ENCODE measurements at places on chromosomes 16 and 17.

- DNase-seq: no peak
Measured at GRCh38 chr16:23902748-23903414, 67.1 kb downstream of the PRKCB start.

GRCh38 chr16:66428682-66429251 lies 1.7 kb downstream of the BEAN1 start:
- no peak for DNase-seq

GRCh38 chr16:85123891-85124635 lies 11.8 kb upstream of the CIBAR2 start:
- no peak for DNase-seq

DNA sequence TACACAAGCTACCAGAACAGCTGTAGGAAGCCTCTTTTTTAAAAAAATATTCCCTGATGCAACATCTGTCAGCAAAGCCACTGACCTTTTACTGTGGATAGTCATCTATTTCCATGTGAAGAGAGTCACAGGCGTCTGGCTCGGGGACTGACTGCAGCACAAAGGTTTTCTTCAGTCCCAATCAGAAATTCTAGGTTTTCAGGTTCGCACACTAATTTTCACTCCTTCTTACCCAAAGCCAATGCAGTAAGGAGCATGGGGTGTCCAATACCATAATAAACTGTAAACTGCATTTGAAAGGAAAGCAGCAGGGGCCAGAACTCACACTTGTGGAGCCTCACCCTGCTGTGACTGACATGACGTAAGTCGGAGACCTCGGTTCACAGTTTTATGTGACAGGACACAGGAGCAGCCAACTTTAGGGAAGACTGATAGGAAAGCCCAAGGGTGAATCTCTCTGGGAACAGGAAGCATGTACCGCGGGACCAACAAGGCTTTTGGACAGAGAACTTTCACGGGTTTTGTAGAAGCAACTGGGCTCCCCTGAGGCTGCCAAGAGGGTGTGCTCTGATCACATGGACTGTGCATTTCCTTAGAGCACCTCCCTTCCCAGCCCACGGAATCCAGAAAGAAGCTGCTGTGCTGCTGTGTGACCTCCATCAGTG lies 9.1 kb upstream of the TMEM100 start:
- DNase-seq: no peak

- DNase-seq: no peak
Measured at GRCh38 chr17:49316258-49316570, 45.8 kb downstream of the ZNF652 start.

GRCh38 chr16:78987666-78988065 lies 612.9 kb downstream of the MAF start:
- DNase-seq: no peak

- DNase-seq: no peak
Measured at GRCh38 chr16:78445818-78446217, 346.4 kb downstream of the WWOX start.

DNA sequence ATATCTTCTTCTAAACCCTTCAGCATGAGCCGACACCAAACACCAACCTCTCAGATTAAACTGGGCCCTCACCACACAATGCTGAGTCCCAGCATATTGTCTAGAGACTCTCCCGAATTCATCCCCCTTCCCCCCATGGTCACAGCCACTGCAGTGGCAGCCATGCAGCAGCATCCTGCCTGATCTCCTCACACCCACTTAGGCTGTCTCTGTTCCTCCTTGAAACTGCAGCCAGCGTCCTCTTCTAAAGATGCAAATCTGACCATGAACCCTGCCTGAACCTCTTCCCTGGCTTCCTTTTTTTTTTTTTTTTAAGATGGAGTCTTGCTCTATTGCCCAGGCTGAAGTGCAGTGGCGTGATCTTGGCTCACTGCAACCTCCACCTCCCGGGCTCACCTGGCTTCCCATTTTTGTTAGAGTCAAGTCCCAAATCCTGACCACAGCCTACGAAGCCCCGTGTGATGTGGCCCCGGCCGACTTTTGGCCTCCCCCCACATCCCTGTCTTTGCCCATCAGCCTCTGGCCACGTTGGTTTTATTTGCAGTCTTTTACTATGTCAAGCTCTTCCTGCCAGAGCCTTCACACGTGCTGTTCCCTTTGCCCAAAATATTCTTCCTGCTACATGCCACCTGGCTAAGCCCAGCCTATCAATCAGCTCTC lies 2.8 kb downstream of the FA2H start:
- DNase-seq: no peak

DNA sequence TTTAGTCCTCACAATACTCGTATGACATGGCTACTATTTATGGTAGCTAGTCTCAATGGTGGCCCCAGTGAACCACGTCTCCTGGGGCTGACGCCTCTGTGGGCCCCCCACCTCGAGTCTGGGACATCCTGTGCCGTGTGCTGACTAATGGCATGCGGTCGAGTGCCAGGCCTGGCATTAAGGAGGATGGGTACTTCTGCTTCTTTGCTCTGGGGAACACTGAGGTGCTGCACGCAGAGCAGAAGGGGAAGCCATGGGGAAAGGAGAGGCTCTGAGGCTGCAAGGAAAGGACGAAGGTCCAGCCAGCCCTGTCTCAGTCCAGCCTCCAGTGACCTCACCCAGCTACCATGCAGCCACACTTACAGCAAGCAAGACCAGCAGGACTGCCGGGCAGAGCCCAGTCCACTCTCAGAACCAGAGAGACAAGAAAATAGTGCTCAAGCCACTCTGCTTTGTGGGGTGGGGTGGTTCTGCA lies 5.7 kb upstream of the MPRIP start:
- no peak for DNase-seq

GRCh38 chr16:67428146-67428731 lies 2.7 kb upstream of the HSD11B2 start:
- DNase-seq: peak; percentile 44

DNA sequence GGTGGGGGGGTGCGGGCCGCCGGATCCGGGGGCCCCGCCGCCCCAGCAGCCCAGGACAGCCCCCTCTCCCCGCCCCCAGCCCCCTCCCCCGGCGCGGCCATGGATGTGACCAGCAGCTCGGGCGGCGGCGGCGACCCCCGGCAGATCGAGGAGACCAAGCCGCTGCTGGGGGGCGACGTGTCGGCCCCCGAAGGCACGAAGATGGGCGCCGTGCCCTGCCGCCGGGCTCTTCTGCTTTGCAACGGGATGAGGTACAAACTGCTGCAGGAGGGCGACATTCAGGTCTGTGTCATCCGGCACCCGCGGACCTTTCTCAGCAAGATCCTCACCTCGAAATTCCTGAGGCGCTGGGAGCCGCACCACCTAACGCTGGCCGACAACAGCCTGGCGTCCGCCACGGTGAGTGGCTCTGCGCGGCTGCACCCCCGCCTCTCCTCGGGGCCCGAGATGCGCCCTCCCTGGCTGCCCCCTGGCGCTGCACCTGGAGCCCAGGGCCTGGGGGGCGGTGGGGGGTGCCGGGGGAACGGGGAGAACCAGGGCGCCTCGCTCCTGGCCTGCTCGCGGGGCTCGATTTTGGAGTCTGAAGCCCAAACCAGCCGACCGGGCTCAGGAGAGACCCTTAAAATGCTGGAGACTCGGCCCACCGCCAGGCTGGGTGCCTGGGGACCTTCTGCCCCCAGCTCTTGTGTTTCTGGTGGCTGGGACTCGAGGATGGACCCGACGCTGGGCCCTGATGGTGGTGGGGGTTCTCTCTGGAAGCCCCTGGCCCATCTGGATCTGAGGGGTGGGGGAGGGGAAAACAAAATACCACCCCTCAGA lies 744 bp downstream of the CMIP start:
- peak; percentile 23 for DNase-seq

DNA sequence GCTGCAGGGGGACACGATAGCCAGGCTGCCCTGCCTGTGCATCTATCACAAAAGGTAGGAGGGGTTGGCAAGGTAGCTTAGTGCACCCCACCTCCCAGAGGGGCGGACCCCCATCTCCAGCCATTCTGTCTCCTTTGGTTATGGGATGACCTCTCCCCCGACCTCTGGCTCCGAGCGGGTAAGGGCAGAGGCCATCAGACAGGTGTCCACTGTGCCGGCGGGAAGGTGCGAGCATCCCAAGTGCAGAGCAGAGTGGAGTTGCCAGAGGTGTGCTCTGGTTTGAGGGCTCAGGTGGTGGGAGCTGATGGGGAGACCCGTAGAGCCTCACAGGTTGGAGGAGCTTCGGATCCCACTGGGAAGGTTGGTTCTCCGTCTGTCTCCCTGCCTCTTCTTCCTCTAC lies 11.7 kb downstream of the LDHD start:
- DNase-seq: no peak

DNA sequence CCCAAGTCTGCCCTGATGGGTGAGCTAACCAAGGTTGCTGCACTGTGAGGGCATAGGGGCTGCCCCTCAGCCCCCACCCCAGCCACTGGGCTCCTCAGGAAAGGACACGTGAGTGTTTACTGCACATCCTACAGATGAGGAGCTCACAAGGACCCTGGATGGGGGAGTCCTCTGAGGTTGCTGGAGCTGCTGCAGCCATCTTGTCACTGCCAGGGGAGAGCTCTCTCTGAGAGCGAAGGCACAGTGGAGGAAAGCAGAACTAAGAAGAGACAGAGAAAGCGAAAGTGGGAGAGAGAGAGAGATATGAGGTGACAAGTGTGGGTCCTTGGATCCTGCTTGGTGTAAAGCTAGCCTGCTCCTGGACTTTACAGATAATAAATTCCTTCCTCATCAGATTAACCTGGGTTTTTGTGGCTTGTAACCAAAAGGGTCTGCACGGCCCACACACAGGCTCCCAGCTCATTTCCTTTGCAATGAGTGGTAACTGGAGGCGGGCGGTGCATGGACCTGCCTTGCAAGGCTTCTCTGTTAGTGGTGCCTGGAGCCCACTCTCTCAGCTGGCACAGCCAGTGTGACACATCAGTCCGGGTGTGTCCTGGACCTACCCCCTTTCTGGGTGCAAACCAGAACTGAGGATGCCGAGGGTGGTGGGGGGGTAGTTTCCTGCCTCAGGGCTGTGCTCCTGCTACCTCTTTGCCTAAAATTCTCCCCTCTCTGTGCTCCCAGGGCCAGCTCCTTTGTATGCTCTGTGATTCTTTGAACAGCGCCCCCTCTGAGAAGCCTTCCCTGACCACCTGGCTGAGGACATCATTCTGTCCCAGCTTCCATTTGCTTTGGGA lies 14.2 kb downstream of the SNX20 start:
- DNase-seq: peak; percentile 20

DNA sequence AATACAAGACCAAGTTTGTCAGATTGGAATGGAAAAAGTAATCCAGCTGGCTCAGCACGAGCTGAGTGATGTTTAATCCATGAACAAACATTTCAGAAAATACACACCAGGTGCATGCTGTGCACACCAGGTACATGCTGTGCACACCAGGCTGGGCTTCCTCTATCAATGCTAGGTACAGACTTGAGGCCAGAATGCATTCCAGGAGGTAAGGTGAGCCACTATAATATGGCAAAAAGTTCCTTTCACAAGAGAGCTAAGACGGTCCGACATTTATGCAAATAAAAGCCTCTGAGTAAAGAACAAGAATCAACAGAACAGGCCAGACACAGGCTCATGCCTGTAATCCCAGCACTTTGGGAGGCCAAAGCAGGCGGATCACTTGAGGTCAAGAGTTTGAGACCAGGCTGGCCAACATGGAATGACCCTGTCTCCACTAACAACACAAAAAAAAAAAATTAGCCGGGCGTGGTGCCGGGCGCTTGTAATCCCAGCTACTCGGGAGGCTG lies 128.2 kb downstream of the ZNF778 start:
- no peak for DNase-seq

GRCh38 chr16:17302620-17303019 lies 168.1 kb downstream of the XYLT1 start:
- no peak for DNase-seq

- DNase-seq: no peak
Measured at GRCh38 chr17:41986634-41987033, 20.0 kb downstream of the CNP start.

DNA sequence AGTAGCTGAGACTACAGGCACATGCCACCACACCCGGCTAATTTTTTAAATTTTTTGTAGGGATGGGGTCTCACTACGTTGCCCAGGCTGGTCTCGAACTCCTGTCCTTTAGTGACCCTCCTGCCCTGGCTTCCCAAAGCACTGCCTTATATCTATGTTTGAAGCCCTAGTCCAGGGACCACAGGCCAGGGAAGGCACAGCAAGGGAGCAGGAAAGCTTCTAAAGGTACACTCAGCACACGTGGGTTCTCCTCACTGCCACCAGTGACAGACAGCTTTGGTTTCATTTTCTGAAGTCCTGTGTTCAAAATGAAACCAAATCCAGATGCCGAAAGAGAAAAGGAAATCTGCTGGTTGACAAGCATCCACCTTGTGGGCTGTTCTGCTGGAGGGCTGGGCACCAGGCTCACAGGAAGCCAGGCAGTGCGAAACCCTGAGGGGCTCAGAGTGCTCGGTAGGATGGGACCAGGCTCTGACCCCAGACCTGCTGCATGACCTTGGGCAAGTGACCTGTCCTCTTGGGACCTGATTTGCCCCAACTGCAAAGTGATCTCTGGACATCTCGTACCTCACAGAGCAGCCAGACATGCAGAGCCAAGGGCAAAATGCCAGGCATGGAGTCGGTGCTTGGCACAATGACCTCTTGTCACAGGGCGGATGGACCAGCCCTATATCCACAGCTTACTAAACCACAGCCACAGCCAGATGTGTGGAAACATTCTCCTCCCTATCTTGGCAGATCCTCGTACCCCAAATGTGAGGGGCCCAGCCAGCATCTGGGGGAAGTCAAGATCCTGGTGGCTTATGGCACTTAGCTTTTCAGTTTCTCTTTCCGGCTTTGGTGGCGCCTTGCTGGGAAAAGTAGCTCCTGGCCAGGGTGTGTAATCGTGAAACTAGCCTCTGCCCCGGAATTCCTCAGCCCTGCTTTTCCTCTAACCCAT lies 2.8 kb upstream of the SOCS1 start:
- no peak for DNase-seq

DNA sequence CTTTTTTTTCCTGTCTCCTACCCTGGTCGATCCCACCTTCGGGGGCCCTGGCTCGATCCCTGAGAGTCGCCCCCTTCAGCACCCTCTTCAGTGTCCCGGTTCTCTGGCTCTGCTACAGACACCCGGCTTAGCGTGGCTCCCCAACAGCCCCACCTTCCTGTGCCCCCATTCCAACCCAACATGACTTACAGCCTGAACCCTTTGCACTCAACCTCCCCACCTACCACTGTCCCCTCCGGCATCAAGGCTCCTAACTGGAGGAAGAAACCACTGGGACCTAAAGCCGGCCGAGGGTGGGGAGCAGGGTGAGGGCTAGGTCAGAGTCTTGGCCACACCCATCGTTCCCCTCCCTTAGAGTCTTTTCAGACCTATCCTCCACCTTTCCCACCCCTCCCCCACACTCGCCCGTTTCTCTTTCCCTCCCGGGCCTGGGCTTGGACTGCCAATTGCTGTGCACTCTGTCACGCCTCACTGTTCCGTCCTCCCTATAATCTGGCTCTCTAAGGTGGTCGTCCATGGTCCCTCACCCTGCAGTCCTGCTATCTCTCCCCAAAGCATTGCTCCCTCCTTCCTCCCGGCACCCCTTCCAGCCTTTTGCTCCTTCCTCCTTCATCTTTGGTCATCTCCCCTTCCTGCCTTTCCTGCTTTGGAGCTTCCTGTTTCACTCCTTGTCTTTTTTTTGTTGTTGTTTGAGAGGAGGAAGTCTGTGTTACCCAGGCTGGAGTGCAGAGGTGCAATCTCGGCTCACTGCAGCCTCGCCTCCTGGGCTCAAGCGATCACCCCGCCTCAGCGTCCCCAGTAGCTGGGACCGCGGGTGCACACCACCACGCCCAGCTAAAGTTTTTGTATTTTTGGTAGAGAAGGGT lies 890 bp upstream of the CLDN7 start:
- no peak for DNase-seq
